ENCODE measurements at places on chromosomes 3 and 15.
A peak's percentile ranks its signal among the peaks of the same experiment; 100 is the strongest.

GRCh38 chr3:33438284-33438668, 1.9 kb downstream of the UBP1 start:
- DNase-seq, result no peak

DNA sequence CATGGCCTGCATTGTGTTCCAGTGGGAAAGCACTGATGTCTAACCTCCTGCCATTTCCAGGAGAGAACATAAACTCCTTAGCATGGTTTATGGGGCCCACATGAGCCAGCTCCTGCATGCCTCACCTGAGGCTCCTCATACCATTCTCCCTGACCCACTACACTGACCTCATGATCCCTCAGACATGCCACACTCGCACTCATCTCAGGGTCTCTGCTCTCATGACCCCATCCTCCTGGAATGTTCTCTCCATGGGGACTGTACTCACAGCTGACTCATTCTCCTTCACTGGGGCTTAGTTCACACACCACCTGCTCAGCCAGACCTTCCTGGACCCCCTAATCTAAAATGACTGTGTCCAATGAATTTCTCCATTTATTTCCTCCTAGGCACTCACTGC, 4.0 kb upstream of the LMCD1 start:
- no peak for DNase-seq

- DNase-seq, result no peak
Observed at GRCh38 chr3:71031914-71032521, 551.5 kb downstream of the FOXP1 start.

- DNase-seq, result peak; percentile 79
Observed at GRCh38 chr15:81752546-81752942, 293.3 kb downstream of the MEX3B start.

DNA sequence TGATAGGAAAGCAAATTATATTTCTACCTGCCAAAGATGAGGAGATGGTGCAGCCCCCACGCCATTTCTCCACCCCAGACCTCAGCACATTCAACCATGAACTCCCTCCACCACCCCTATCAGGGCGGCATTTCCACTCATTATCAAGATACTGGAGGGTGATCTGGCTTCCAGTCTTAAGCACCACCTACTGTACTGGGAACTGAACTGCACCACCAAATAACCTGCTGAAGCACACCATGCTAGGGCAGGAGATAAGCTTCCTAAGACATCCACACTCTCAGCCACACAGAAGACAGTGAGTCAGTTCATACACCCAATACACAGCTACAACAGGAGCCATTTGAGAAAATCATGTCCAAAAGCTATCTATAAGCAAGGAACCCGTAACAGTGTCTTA, 98.8 kb downstream of the FGF7 start:
- DNase-seq, result no peak

GRCh38 chr3:133606342-133606741, 32.9 kb downstream of the CDV3 start:
- DNase-seq, result no peak

- DNase-seq, result no peak
Observed at GRCh38 chr3:109553591-109554371, 216.4 kb upstream of the DPPA4 start.

DNA sequence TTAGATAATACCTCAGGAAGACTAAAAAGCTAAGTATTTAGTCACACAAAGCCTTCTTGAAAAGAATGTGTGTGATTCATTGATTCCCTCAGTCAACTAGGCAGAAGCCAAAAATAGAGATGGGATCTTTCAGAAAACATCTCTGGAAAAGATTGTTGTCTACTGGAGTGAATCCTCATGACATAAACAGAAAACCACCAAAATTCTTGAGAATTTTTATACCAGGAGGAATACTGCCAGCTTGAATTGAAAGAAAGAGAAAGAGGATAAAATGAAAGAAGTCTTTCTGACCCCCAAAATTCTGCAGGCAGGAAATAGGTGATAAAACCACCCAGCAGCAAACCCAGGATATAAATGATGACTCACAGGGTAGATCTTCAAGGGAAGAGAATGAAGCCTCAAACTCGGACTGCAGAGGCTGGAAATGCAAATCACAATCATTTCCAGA, 363.1 kb upstream of the PLSCR5 start:
- peak; percentile 94 for DNase-seq

GRCh38 chr3:47065058-47065457, 85.6 kb downstream of the NBEAL2 start:
- DNase-seq, result no peak

DNA sequence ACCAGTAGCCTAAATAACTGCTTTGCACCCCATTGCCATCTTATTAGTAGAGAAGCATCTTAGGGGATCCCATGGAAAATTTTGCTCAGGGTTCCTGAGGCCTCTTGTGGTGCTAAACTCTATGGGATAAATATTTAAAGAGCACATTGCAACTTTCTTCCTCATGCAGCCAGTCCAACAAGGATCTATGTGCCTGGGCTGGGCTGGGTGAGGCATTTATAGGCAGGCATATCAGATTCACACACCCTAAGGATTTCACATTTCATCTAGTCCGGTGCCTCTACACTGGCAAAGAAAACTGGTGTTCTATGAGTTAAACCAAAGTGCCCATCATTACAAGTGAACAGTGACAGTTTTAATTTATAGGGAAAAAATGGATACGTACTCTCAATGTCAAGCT, 512.3 kb downstream of the EDEM1 start:
- no peak for DNase-seq

DNA sequence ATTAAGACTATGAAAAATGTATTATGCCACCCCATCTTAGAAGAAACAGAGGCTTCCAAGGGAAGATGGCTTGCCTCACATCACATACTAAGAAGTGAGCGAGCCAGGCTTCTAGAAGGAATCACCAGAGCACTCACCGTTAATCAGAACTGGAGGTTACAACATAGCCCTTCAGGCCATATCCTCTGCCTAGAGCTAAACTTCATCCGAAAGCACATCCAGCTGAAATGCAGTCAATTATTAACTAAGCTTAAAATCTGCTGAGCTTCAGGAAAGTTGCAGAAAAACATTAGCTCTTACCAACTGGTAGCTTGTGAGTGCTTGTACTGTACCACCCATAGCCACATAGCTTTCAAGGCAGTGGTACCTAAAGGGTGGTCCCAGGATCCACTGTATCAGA, 483.2 kb downstream of the TBL1XR1 start:
- no peak for DNase-seq

DNA sequence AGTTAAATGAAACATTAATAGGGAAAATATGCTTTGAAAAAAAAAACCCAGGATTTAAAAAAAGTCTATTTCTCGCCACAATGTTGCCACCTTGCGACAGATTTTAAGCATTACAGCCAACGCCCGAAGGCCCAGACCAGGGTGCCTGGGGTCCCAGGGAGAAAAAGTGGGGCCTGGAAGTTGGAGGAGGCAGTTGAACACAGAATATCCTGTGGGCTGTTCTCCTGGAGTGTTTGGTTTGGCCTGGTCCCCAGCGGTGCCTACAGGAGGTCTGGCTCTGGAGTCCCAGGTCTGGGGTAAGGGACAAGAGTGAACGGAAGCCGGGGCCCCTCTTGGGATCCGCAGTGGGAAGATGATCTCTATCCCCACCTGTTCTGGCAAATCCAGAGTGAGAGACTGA, 3.4 kb downstream of the RNU6-1 start:
- DNase-seq, result no peak

GRCh38 chr3:15284121-15284889, 48.1 kb downstream of the SH3BP5 start:
- no peak for DNase-seq

- no peak for DNase-seq
Observed at GRCh38 chr15:69275074-69275670, 23.5 kb upstream of the PAQR5 start.

GRCh38 chr3:142536519-142536918, 42.0 kb downstream of the ATR start:
- no peak for DNase-seq

GRCh38 chr3:175065497-175065896, 206.4 kb downstream of the NAALADL2 start:
- DNase-seq, result no peak

GRCh38 chr15:52334491-52335160, 39.0 kb upstream of the MYO5C start:
- DNase-seq, result no peak

- DNase-seq, result no peak
Observed at GRCh38 chr3:168091941-168092340, 3.8 kb downstream of the GOLIM4 start.

DNA sequence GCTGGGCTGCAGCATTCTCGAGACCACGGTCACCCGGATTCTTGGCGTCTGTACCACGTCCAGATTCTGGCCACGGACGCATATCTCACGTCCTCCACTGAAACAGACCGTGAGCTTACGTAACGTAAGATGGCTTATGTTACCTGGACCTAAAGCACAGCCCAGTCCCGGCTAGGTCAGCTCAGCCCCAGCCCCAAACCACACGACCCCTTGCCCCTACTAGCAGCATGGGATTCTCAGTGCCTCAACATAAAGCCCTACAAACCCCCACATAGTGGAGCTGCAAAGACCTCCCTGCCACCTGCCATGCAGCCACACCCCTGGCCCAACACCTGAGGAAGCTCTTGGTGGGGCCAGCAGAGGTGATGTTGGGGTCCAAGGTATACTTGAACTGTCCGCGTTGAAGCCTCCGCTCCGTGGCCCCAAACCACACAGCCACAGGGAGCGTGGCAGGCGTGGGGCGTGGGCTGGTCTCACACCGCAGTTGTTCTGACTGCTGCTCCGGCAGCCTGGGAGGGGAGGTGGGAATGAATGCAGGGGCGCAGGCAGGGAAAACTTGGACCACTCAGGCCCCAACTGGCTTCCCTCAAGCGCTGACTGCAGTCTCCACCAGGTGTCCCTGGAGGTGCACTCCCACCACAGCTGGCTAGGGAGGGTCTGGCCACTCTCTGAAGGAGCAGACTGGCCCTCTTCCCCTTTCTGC, 14.5 kb downstream of the PLXNB1 start:
- no peak for DNase-seq

DNA sequence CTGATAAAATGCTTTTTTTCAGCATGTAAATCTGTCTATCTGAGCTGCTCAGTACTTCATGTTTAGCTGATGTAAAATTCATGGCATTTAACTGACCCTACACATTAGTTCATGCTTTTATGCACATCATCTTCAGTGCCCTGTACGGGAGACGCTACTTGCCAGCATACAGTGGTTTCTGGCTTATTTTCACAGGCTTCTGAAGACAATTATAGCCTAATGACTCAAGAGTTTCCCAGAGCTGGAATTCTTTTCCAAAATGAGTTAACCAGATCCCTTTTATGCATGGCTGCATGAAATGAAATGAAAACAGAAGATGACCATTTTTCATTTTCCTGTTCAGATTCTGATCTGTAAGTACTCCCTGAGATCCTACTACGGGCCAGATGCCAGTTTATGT, 1061.5 kb downstream of the ROBO2 start:
- DNase-seq, result peak; percentile 74

DNA sequence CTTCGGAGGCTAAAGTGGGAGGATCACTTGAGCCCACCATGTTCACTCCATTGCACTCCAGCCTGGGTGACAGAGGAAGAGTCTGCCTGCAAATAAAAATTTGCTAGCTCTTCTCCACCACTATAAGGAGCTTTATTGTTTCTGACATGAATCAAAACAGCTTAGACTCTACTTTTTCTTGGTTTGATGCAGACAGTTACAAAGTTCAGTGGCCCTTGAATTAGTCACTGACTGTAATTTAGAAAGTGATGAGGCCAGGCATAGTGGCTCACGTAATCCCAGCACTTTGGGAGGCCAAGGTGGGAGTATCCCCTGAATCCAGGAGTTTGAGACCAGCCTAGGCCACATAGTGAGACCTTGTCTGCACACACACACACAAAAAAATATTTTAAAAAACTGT, 172.4 kb upstream of the CGNL1 start:
- no peak for DNase-seq

GRCh38 chr15:101646672-101647071, 5.5 kb downstream of the TM2D3 start:
- no peak for DNase-seq

DNA sequence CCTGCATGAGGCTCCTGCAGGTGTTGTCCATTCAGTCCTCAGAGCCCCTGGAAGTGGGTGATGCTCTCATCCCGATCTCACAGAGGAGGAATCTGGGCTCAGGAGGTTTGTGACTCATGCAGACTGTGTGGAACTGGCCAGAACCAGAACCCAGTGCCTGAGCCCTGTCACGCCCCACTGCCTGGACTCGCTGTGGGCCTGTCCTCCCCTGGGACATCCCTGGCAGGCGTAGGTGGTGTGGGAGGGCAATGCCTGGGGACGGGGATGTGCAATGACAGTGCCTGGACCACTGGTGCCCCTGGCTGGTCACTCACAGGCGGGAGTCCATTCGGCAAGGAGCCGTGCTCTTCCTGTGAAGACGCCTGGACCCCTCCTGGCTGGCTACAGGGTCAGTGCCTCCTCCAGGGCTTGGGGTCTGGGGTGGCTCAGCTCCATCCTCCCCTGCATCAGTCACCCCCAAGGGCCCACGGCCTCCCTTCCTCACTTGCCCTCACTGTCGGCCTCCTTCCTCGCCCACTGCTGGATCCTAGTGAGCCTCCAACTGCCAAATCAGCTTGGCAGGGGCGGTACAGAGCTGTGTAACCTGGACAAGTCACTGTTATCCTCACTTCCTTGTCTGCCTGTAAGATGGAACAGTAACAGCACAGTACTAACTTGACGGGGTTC, 14.9 kb downstream of the PSTPIP1 start:
- DNase-seq, result no peak

DNA sequence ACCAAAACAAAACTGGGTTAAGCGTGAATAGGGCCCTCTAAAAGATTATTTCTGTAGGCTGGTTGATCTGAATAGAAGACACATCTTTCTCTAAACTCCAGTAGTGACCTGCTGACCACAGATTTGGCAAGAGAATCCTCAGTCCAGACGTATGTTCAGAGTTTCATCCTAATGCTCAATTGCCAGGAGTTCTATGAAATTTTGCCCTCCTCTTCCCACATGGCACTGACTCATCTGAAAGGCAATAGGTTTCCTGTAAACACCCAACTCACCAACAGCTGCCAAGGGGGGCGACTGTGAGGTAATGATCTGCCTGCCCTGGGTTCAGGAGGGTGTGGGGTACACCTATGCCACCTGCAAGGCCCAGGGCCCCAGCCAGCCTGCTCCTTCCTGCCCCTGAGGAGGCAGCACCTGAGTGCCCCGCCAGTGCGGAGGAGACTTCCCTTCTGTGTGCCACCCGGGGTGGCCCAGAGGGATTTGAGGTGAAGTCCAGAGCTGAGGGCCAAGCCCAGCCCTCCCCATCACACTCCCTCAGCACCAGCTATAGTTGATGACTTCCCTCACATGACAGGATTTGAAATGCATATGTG, 8.4 kb upstream of the PLA2G4D start:
- DNase-seq, result no peak

DNA sequence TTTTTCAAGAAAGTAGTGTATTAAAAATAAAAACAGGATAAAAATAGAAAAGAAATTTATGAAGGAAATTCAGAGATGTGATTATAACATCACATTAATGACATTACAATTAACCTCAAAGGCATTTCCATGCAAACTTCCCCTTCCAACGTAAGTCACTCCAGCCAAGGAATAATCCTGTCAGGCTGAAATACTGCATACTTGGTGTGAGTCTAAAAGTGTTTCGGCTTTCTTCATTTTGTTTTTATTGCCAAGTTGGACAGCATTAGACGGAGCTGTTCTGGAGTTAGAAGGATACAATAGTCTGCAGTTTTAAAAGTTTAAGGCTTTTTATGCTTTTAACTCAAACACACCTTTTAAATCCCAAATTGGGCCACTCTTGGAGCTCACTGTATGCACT, 435.0 kb downstream of the MECOM start:
- no peak for DNase-seq

Measured in fibroblast of skin of left biceps (primary cell).